ENCODE measurements at places on chromosomes 7 and 10.

- DNase-seq, result no peak
Observed at GRCh38 chr10:110317866-110318850, 13.4 kb upstream of the SMNDC1 start.

DNA sequence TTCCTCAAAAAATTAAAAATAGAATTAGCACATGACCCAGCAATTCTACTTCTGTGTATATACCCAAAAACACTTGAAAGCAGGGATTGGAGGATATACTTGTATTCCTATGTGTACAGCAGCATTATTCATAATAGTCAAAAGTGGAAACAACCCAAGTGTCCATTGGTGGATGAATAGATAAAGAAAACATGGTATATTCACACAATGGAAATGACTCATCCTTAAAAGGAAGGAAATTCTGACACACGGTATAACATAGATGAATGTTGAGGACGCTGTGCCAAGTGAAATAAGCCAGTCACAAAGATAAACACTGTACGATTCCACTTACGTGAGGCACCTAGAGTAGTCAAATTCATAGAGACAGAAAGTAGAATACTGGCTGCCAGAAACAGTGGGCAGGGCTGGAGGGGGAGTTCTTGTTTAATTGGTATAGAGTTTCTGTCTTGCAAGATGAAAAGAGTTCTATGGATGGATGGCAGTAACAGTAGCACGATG, 26.6 kb upstream of the KAT6B start:
- peak; percentile 51 for DNase-seq

GRCh38 chr10:131311661-131312477, at the start of gene TCERG1L:
Gene TCERG1L, minus strand, starts transcription at chr10:131311721. Its CDS starts 86 bp downstream, at chr10:131311635.
- DNase-seq, result no peak

GRCh38 chr10:129511758-129512157, 44.7 kb downstream of the MGMT start:
- no peak for DNase-seq

DNA sequence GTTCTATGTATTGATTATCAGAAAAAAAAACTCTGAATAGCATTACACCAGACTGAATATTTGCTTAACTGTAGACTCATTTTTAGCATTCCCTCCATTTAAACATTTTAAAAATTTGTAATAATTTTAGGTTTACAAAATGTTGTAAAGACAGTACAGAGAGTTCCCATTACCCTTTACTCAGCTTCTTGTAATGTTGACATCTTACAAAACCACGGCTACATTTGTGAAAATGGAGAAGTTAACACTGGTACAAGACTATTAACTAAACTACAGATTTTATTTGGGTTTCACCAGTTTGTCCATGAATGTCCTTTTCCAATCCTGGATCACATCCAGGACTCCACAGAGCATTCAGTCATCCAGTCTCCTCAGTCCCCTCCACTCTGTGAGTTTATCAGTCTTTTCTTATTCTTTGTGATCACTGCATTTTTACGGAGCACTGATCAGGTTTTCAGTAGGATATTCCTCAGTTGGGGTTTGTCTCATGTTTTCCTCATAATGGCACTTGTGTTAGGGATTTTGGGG, 130.0 kb upstream of the EEPD1 start:
- DNase-seq, result no peak

GRCh38 chr10:132488231-132488821, 49.3 kb upstream of the INPP5A start:
- DNase-seq, result no peak

GRCh38 chr10:3054851-3055199, 12.5 kb upstream of the PFKP start:
- no peak for DNase-seq

DNA sequence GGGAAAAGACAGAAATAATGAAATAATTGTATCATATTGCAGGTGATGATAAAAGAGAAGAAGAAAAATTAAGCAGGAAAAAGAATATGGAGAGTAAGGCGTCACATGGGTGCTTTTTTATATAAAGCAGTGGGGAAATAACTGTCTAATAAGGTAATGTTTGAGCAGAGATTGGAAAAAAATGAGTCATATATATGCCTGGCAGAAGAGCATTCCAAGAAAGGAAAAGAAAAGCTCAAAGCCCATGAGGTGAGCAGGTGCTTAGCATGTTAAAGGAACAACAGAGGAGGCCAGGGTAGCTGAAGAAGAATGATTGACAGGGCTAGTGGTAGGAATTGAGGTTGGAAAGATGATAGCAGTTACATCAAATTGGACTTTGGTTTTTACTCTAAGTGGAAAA, 739.5 kb downstream of the SORCS1 start:
- DNase-seq, result no peak

GRCh38 chr10:43235070-43235900, 31.6 kb downstream of the RASGEF1A start:
- no peak for DNase-seq

DNA sequence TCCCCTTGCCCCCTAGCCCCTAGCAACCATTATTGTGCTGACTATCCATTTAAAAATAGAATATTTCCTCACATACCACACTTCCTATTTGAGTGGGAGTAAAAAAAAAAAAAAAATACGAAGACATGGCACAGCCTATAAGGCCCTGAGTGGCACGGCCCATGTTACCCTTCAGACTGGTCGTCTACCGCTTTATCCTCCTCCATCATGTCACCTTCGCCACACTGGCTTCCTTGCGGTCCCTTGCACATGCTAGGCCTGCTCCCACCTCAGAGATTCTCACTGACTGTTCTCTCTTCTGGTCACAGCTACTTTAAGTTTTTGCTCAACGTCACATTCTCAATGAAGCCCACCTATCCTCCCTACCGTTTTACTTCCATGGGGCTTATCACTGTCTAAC, 130.3 kb downstream of the ATE1 start:
- no peak for DNase-seq

DNA sequence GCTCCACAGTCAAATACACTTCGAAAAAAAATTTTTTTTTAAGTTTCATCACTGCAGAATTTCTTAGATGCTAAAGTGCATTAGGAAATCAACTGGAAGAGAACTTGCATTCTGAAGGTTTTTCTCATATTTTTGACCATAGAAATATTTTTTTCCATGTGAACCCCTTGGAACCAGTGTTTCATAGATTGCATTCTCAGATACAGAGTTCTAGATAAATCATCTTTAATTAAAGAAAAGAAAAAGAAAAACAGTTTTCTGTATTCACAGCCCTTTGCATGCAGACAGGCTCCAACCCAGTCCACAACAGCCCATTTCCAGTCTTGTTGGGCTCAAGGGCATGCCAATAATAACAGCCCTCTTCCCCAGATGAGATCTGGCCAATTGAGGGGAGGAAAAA, 75.5 kb upstream of the RPA3 start:
- no peak for DNase-seq

Measured in AG09309 (cell line).